Frontal cortex (tissue), 4 donors: ENCODE measurements at places on chromosomes 13 and 19.

DNA sequence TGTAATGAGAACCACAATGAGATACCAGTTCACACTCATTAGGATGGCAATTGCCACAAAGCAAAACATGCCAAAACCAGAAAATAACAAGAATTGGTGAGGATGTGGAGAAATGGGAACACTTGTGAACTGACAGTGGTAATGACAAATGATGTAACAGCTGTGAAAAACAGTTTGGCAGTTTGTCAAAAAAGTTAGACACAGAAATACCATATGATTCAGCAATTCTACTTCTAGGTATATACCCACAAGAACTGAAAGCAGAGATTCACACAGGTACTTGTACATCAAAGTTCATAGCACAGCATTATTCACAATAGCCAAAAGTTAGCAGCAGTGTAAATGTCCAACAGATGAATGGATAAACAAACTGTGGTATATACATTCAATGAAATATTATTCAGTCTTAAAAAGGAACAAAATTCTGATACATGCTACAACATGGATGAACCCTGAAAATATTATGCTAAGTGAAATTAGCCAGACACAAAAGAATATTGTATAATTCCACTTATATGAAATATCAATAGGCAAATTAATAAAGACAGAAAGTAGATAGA lies 96.5 kb downstream of the UGGT2 start:
- DNase-seq = no peak

- no peak for DNase-seq
Observed at GRCh38 chr13:31377946-31378345, 178.2 kb downstream of the B3GLCT start.

- no peak for DNase-seq
Observed at GRCh38 chr13:90968166-90968904, 379.2 kb upstream of the MIR17HG start.

GRCh38 chr19:8877854-8878705 lies 45.9 kb downstream of the MBD3L1 start:
- no peak for DNase-seq

- no peak for DNase-seq
Observed at GRCh38 chr13:110559986-110560385, 1.5 kb downstream of the RAB20 start.
